SK-N-SH treated with all-trans-retinoic acid at 6 μM for 48 hours (cell line): ENCODE measurements at places on chromosomes 11 and 22.

- peak; percentile 63 for ATAC-seq
Measured at GRCh38 chr11:4891996-4892640, 10.4 kb downstream of the OR51T1 start.

DNA sequence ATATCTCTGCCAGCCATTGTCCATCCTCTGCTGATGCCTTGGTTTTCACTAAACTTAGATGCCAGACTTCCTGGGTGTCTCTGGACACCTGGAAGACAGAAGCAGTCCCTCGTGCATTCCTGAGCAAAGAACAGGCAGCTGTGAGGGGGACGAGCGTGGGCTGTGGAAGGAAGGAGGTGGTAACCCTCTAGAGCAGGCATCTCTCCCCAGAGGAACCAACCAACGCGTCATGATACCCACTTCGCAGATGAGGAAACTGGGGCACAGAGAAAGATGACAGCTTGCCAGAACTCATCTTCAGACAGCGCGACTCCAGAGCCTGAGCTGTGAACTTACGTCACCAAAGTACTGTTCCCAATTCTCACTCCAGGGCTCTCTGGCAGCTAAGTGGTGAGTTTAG, 123.4 kb downstream of the OPCML start:
- no peak for ATAC-seq

- ATAC-seq, result no peak; the same call in 2 of the 3 replicates
Measured at GRCh38 chr11:86861810-86862209, 61.5 kb downstream of the PRSS23 start.

GRCh38 chr11:117634756-117635603, 162.0 kb downstream of the DSCAML1 start:
- no peak for ATAC-seq

DNA sequence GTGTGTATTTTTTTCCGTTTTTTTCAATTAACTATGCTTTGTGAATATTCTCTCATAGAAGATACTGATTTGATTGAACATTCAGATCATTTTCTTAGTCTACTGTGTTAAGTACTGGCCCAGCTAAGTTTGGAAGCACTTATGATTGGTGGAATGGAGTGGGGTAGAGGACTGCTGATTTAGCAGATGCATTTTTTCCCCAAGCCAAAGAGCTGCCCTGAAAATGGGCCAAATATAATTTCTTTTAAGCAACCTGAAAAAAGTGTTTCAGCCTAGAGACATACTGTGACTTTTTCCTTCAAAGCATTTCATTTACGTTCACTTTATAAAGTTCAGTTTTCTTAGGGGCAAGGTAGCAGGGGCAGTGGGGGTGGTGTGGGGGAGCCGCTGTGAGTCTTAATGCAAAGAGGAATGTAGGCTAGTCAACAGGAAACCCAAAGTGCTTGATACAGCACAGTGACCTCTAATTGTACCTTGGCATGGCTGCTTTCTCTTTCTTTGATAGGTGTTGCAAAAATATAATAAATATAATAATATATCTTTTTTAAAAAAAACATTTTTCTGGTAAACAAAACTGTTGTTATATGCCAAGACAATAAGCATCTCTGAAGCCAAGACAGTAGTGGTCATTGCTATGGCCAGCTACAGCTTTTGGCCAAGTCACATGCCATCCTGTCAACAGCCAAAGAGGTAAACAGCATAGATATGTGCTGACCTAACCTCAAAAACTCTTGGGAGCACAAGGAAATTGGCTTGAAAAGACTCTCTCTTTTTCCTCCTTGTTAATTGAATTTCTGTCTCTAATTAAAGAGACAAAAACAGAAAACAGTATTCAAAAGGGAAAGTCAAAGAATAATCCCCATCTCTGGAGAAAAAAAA, 58.8 kb downstream of the LIF start:
- ATAC-seq, result no peak

GRCh38 chr22:49685686-49686085, 142.0 kb downstream of the BRD1 start:
- ATAC-seq, result no peak

DNA sequence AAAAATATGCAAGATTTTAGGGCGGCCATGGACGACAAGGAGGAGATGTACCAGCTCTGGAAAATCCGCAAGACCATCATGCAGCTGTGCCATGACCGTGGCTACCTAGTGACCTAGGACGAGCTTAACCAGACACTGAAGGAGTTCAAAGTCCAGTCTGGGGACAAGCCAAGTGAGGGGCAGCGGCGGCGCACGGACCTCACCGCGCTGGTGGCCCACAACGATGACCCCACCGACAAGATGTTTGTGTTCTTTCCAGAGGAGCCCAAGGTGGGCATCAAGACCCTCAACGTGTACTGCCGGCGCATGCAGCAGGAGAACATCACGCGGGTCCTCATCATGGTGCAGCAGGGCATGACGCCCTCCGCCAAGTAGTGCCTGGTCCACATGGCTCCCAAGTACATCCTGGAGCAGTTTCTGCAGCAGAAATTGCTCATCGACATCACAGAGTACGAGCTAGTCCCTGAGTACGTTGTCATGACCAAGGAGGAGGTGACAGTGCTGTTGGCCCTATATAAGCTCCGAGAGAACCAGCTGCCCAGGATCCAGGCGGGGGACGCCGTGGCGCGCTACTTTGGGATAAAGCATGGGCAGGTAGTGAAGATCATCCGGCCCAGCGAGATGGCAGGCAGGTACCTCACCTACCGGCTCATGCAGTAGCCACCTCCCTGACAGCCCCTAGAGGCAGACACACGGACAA, 43.5 kb upstream of the ZC3H12C start:
- no peak for ATAC-seq

GRCh38 chr11:112306230-112306629, 45.6 kb upstream of the PLET1 start:
- ATAC-seq, result no peak; the same call in 2 of the 3 replicates

DNA sequence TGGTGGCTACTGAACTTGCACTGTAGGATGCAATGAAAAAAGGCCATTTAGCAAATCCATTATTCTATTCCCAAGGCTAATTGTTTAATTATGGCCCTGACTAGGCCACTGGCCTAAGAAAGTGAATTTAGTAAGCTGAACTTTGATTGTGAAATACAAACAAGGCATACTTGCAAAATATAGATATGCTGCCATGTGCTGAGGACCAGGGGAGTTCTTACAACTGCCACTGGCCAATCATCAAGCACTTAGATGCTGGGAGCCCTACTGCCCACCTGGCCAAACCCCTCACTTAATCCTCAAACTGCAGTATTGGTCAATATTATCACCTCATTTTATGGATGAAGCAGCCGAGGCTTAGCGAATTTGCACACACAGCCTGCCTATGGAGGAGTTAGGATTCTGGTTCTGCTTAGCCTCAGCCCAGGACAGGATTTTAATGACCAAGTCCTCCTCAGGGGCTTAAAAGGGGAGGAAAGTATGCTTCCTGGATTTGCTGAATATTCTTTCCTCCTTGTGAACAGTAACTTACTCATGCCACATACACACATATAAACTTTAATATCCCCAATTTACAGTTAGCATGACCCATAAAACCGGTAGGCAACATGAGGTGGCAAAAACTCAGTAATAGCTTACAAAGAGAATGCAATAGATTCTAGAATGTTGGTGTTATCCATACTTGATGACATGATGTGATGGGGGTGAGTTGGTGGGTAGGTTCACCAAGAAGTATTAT, 39.3 kb downstream of the CD44 start:
- no peak for ATAC-seq

- no peak for ATAC-seq
Measured at GRCh38 chr11:45761659-45762058, 43.3 kb upstream of the SLC35C1 start.

DNA sequence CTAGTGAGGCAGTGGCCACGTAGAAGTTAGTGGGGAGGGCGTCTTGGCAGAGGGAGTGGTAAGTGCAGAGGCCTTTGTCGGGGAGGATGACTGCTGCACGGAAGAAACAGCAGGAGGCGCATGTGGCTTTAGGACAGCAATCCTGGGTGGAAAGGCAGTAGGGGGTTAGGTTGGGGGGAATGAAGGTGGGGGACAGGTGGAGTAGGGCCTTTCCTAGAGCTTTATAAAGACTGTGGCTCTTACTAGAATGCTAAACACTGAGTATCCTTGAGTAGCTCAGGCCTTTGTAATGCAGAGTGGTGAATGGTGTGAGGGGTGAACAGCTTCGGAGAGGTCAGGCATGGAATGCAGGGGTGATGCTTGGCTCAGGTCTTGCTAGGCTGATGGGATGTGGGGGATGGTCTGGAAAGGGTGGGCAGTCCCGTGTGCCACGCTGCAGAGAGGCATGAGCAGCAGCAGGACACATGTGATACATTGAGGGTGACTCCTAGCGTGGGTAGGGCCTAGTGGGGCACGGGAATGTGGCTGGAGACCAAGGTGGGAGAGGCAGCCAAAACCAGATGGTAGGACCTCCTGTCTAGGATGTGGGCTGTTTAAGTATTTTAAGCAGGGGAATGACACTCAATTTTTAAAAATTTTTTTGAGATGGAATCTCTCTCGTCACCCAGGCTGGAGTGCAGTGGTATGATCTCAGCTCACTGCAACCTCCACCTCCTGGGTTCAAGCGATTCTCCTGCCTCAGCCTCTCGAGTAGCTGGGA, 19.2 kb downstream of the AP2A2 start:
- ATAC-seq, result no peak

- ATAC-seq, result no peak
Measured at GRCh38 chr11:68503251-68503687, 42.7 kb downstream of the PPP6R3 start.

DNA sequence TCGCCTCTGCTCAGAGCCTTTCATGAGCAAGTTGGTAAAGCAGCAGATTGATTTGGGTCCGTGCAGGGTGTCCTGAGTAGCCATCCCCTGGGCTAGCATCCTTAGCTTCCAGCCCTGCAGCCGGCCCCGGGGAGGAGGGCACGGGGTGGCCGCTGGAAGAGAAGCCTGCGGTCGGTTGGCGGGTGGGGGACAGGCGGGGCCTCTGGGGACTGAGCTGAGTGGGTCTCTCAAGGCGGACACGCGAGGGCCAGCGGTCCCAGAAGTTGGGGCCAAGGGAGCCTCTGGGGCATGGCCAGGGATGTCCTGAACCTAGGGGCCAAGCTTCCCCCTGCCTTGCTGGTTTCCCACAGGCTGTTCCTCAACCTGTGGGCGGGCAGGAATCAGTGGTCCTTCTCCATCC, 143.0 kb downstream of the TBC1D22A start:
- ATAC-seq, result no peak

- ATAC-seq, result no peak
Measured at GRCh38 chr11:28743061-28743550, 634.9 kb downstream of the METTL15 start.

- ATAC-seq, result peak; percentile 16; the same call in 2 of the 3 replicates
Measured at GRCh38 chr22:50581950-50582492, 628 bp downstream of the CHKB start.

DNA sequence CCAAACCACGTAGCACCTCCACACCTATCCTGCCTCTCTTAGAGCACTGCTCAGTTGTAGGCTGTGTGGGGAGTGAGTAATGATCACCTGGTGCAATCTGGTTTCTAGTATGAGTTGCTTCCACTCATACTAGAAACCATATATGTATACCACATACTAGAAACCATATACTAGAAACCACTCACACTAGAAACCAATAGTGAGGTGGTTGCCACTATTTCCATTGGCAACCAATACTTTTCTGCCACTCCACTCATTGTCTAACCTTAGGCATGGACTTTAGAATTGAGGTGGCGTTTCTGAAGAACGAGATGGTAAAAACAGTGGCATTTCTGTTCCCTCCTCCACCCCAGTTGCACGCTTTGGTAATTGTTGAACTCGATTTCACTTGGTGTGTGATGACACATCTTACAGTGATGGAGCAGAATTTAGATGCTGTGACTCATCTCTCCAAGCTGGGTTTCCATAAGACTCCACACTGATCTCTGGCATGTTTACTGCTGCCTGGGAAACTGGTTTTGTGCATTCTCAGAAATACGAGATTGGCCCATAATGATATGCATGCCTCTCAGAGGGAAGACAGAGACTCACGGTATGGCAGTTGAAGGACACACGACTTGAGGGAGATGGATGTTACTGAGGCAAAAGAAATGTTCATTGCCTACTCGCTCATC, 82.9 kb downstream of the KIRREL3 start:
- peak; percentile 97 for ATAC-seq

DNA sequence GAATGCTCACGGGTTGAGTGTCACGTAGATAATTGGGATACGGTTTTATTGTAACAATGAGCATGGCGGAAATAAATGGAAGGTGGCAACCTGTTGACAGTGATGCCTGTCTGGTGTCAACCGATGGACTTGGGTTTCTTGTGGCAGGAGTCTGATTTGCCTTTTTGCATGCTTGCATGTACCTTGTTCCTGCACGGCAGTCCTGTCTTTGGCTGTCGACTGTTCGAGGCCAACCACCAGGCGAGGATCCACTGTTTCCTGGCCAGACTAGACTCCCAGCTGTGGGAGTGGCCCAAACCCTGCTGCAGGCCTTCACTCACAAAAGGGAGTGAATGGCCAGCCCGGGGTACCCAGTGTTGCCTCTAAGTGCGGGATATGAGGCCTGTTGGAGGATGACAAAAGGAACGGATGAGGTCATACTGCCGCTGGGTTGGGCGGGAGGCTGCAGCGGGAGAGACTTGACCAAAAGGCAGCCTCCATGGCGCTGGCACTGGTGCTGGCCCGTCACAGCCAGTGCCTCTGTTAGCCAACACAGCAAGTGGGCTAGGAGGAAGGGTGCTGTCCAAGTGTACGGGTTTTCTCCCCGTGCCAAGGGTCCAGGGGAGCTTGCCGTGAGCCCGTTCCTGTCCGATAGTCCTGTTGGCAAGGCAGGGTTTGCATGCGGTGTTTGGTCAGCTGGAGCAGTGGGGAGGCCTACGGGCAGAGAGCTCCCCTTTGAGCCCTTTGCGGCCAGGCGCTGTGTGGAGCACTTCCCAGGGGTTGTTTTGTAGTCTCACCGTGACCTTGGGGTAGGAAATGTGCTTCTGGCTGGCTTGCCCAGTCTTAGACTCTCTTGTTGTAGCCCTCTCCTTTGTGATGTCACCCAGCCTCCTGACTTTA, 974 bp downstream of the DGCR8 start:
- ATAC-seq, result peak; percentile 28

DNA sequence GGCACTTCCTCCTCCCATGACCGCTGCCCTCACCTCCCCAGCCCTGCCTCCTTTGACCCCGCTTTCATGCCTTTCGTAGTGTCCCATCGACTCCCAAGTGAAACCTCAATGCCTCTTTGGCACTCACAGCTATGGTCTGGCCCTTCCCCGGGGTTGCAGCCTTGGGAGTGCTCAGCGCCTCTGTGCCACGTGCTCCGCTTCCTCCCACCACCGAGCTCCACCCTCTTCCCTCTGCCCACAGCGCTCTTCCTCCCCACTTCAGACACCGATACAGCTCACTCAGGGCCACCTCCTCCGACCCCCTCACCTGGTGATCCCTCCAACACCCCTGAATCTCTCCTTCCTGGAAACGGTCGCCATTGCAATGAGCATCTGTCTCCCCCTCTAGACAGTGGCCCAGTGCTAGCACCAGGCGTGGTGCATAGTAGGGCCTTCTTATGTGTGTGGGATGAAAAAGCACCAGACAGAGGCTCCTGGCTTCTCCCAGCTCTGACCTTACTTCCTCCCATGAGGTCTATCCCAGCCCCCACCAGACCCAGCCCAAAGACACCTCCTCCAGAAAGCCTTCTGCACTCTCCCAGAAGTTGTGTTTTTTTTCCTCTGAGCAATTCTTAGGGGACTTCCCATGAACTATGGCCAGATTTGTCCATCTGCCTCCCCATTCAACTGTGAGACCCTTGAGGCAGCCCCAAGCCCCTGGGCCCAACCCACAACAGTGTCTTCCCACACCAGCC, 16.4 kb upstream of the SCGB1A1 start:
- ATAC-seq, result no peak

GRCh38 chr11:20605602-20606091, 6.2 kb downstream of the SLC6A5 start:
- ATAC-seq, result no peak

- no peak for ATAC-seq
Measured at GRCh38 chr11:61095021-61095420, 7.3 kb upstream of the CD5 start.

GRCh38 chr22:24985826-24986214, 33.3 kb downstream of the KIAA1671 start:
- ATAC-seq, result peak; percentile 72

GRCh38 chr11:36591433-36591832, 2.9 kb upstream of the IFTAP start:
- ATAC-seq, result no peak
